Left ventricle myocardium superior (tissue), 1 donor: ENCODE measurements at places on chromosomes 5 and 9.

GRCh38 chr5:9490494-9491097, 55.3 kb downstream of the SEMA5A start:
- DNase-seq = no peak

GRCh38 chr5:77031891-77032290, 1.7 kb downstream of the AGGF1 start:
- no peak for DNase-seq

- DNase-seq = no peak
Measured at GRCh38 chr5:7886849-7887475, 18.0 kb downstream of the MTRR start.

DNA sequence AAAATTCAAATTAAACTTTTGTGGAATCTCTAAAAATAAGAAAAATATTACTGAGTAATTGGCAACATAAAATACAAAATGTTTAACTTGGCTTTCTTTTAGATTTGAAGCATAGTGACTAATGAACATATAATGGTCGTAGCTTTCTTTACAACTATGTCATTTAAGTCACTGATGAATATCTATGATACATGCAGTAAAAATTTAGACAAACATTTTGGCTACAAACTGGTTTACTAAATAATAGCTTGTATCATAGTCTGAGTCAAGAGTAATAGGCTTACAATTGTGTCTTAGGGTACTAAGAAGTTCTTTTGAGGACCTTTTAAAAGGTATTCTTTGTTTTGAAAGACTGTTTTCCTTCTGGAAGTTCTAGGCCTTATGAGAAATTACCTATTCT, 2.0 kb upstream of the APC start:
- no peak for DNase-seq

- DNase-seq = no peak
Measured at GRCh38 chr9:76545191-76545590, 86.2 kb downstream of the GCNT1 start.

- no peak for DNase-seq
Measured at GRCh38 chr5:155926031-155926430, 400.9 kb upstream of the SGCD start.

GRCh38 chr9:116355153-116355921, 201.7 kb downstream of the PAPPA start:
- no peak for DNase-seq

DNA sequence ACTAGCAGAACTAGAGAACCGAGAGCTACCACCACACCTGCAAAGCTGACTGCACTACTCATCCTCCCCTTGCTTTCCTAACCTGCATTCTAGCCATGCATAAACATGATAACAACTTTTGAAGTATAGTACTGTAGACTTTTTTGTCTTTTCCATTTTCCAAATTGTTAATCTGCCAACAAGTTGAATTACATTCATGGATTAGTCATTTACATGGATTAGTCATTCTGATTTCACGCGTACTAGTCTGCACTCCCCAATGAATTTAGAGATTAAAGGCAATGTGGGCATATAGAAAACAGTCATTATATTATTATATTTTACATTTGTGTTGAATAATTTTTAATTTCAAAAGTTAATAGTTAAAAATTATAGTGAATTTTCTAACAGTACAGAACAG, 81.4 kb downstream of the EDIL3 start:
- DNase-seq = no peak

GRCh38 chr5:3993856-3994473, 398.3 kb downstream of the IRX1 start:
- peak; percentile 77 for DNase-seq

- no peak for DNase-seq
Measured at GRCh38 chr9:82651474-82651873, 411.5 kb downstream of the RASEF start.

- DNase-seq = no peak
Measured at GRCh38 chr5:9947944-9948343, 301.7 kb downstream of the ATPSCKMT start.

DNA sequence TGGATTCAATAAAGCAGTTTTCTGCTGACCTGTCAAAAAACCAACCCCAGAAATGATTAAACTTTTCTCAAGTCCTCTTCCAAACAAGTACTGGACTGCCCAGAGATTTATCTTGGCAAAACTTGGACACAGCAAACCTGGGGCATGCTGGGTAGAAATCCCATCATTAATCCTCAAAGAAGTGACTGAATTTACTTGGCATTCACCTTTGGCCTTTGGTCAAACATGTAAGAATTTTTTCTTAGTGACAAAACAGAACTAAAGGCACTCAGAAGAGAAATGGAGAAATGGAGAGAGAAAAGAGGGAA, 248.6 kb upstream of the NREP start:
- DNase-seq = no peak

DNA sequence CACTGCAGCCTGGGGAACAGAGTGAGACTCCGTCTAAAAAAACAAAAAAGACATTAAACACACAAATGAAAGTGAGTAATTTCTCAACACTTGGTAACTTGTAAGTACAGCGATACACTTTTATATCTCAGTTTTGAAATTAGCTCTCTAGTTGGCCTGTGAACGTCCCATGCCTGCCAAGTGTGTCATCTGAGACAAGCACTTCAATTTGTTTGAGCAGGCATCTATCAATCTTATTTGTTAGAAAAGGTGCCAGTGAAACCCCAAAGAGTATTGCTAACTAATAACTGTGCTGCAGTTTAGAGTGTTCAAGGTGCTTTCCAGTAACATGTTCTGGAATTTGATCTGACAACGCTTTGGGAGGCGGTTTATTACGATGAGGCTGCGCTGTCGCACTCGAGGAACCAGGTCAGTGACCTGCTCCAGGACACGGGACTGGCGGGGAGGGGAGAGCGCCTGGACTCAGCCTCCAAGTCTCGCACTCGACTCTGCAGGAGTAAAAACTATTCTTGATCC, 1.1 kb upstream of the SPIN1 start:
- DNase-seq = peak; percentile 44

DNA sequence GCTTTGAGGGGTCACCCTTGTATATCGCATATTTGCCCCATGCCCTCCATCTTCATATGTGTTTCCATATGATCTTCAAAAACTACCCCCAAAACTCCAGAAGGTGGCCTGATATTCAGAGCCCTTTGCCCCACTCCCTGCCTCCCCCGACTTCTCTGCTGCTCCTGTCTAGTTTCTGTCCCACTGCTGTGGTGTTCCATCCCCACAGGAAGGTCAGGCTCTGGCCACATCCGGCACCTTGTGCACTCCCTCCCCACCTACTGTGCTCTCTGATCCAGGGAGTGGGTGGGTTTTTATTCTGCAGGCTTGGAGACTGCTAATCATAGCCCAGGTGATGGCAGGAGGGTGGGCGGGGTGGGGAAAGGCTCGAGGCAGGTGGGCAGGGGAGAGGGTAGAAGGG, 52.4 kb downstream of the TMOD1 start:
- DNase-seq = no peak
